ENCODE measurements at places on chromosomes 2 and 18.
A peak's percentile ranks its signal among the peaks of the same experiment; 100 is the strongest.

GRCh38 chr2:37829616-37830395, 95.3 kb upstream of the RMDN2 start:
- DNase-seq: no peak

GRCh38 chr2:127015106-127015910, 91.6 kb downstream of the BIN1 start:
- no peak for DNase-seq

- DNase-seq: no peak
Observed at GRCh38 chr2:11065833-11066485, 89.3 kb upstream of the SLC66A3 start.

GRCh38 chr2:119290859-119291587, 67.4 kb downstream of the STEAP3 start:
- peak; percentile 82 for DNase-seq

DNA sequence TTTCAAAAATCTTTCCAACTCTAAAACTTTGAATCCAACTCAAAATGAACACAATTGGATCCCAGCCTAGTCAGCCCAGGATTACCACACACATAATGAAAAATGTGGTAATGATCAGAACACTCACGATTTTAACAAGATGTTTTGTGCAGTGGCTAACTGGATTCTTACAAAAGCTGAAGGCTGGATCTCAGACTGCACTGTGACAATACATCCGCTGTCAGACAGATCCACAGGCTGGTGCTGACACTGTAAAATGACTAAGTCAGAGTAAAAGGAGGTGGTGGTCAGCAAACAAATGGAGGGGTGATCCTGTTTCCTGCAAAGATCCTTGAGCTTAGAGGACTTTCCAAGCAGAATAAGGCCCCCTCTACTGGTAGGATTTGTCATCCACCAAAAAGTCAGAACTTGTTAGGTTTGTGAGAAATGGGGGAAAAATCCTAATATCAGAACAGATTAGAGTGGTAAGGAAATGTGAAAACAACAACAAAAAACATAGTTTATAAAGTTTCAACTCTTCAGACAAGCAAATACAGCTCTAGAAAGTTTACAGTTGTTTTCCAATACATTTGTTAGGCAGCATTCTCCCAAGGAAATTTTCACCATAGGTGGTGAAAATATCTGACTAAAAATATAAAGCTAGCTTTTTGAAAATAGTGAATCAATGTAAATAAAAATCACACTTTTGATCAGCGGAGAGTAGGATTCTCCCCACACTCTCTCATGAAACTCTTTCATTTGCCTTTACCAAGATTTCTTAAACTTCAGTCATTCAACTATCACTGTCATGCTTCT, 211.9 kb downstream of the AGPS start:
- DNase-seq: peak; percentile 19
